Bronchial epithelial cell (primary cell): ENCODE measurements at places on chromosomes 5 and 9. TPM values are rescaled to one million over a fixed set of nuclear protein-coding genes. Genes with fewer than 3 reads are reported as not detected.
A peak's percentile ranks its signal among the peaks of the same experiment; 100 is the strongest.

Gene SPATA31D4
- total RNA-seq: not detected in 2 replicates

Gene MZB1
- 0.13 TPM in 1 of 2 replicates, not detected in the other for total RNA-seq

Gene MCTP1
- total RNA-seq: 17.9 and 26.0 TPM in 2 replicates

Gene EQTN
- total RNA-seq: not detected in 2 replicates

Gene CNTLN
- total RNA-seq: 0.79 and 1.7 TPM in 2 replicates

Gene PCDHB9
- under 0.01 TPM in 1 of 2 replicates, not detected in the other for total RNA-seq

Gene LRRC26
- total RNA-seq: 0.26 and 2.0 TPM in 2 replicates

Gene C5orf15
- 20.8 and 27.0 TPM in 2 replicates for total RNA-seq

Gene WNK2
- total RNA-seq: under 0.01 and 0.64 TPM in 2 replicates

DNA sequence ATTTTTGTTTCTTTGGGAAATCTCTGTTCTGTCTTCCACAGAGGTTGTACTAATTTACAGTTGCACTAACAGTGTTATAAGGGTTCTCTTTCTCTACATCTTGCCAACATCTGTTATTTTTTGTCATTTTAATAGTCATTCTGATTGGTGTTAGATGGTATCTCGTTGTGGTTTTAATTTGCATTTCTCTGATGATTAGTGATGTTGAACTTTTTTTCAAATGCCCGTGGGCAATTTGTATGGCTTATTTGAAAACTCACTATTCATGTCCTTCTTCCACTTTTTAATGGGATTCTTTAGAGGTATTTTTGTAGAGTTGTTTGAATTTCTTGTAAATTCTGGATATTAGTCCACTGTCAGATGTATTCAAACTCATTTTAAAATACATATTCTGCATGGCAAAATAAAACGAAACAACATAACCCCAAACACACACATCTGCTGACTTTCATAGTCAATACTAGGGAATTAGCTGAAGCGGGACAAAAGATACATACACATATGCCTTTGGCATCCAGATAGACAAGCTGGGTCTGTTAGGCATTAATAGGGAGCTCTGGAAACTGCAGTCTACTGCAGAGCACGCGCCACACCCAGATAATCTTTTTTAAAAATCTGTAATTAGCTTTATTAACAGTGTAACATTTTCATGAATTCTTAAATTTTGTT is 5.8 kb upstream of the SPATA31C2 start:
- no peak for DNase-seq

DNA sequence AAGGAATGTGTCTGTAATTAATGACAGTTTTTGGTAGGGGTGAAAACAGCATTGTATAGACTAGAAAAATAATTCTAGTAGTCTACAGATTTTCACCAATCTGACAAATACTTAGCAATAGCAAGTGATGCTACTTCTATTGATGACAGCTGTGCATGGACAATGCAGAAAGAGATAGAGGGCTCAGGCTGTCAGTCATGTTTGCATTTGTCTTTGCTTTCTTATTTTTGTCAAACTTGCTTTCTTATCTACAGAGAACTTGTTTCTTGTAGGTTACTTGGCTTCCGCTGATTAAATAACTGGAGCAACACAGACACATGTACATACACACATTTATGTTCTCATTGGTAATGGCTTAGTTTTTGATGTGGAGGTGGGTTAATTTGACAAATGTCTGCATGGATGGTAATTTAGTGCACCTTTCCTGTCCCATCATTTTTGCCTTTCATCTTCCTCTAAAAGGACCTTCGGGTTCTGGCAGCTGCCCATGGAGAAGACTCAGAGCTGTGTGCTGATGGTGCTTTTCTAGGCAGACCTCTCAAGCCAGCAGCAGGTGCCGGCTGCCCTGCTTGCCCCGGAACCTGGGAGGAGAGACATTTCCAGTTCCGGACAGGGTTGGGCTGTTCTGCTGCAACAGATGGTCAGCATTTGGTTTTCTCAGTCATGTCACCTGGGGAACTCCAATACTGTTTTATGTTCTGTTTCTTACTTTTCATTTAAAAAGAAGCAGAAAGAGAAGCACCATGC is 28.8 kb downstream of the CAMK4 start:
- no peak for DNase-seq

- DNase-seq: no peak
Measured at GRCh38 chr9:114372921-114373448, 14.8 kb downstream of the AKNA start.

DNA sequence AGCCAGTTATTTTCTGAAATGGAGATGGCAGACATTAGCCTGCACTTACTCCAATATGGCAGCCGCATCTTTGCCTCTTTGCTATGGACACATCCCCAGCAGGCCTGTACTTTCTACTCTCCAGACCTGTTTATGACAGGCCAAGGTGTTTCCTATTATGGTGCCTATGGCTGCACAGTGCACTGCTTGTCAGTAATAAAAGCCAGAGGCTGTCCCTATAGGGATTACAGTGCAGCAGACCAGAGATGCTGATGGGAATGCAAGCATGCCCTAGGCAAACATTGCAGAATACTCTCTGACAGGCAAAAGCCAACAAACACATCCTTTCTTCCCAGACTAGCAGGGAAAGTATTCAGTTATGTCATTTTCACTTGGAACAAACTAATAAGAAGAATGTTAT is 442.9 kb downstream of the RAB3C start:
- DNase-seq: no peak

DNA sequence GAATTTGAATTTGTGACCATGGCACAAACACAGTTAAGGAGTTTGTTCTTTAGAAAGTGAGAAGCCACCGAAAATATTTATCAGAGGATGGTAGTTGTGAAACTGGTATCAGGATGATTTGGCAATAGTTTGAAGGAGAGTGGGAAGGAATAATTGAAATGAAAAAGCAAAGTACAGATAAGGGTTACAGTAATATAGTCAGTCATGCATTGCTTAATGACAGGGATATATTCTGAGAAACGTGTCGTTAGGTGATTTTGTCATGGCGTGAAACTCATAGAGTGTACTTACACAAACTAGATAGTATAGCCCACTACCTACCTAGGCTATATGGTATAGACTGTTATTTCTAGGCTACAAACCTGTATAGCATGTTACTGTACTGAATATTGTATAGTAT is 84.2 kb downstream of the GPBP1 start:
- no peak for DNase-seq

- DNase-seq: peak; percentile 50
Measured at GRCh38 chr5:41843456-41844370, 26.5 kb downstream of the OXCT1 start.

GRCh38 chr5:175246242-175246888 is 197.6 kb downstream of the DRD1 start:
- DNase-seq: peak; percentile 94

- DNase-seq: peak; percentile 70
Measured at GRCh38 chr9:91770229-91770628, 179.8 kb downstream of the ROR2 start.

DNA sequence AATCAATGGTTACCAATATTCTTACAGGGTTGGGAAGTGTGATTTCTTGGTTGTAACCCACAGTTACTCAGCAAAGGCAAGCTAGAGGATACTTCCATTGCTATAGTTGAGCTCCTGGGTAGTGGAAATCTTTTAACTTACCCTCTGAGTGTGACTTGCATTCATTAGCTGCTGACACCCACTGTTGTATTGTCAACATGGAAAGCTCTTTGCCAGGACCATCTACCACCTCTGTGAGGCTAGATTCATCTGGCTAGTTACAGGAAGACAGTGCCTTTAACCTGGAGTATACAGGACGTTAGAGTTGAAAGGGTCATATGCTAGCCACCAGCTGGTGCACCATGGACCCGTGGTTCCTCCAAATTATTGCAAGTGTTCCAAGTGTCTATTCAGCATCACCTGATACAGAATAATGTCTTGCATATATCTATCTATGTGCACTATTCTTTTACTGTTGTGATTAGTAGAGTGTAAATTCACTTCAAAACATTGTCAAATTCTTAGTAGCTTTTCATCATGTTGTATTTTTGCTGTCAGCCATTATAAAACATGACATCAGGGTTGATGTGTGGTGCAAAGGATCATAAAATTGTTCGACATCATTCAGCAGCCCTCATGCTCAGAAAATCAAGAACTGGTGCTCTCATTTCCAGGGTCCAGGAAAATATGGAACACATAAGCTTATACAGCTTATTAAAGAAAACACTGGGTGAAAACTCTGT is 239.0 kb downstream of the PJA2 start:
- DNase-seq: no peak

DNA sequence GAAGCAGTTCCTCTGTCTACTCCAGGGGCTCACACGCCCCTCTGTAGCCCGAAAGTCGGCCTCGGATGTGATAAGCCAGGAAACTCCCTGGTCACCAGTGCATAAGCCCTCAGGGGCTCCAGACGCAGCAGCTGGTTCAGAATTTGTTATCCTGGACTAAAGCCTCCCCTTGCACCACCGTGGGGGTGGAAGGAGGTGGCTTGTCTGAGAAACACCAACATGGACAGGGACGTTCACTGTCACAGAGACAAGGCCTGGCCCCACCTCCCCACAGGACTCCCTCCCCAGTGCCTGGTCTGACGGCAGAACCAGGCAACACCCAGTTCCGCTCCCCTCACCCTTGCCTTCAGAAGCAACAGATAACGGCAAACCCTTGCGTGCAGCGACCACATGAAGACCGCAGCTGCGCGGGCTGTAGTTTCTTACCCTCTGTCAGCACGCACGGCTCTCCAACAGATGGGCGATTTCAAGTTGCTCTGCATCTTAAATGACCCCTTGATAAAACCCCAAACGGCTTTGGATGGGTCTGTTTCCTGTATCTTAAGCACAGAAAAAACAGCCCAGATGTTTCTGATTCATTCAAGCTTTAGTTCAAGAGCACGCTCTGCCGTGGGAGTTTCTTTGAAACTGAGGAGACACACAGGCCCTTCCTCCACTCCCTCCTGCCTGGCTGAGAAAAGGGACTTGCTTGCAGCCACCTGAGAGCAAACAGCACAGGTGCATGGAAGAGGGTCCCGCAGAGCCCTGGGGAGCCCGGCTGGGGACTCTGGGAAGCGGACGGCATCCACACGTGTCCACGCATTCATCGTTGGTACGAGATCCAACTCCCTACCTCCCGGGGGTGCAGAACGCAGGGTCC is 44.7 kb upstream of the NKD2 start:
- no peak for DNase-seq

GRCh38 chr5:35404701-35405100 is 174.4 kb upstream of the PRLR start:
- no peak for DNase-seq

DNA sequence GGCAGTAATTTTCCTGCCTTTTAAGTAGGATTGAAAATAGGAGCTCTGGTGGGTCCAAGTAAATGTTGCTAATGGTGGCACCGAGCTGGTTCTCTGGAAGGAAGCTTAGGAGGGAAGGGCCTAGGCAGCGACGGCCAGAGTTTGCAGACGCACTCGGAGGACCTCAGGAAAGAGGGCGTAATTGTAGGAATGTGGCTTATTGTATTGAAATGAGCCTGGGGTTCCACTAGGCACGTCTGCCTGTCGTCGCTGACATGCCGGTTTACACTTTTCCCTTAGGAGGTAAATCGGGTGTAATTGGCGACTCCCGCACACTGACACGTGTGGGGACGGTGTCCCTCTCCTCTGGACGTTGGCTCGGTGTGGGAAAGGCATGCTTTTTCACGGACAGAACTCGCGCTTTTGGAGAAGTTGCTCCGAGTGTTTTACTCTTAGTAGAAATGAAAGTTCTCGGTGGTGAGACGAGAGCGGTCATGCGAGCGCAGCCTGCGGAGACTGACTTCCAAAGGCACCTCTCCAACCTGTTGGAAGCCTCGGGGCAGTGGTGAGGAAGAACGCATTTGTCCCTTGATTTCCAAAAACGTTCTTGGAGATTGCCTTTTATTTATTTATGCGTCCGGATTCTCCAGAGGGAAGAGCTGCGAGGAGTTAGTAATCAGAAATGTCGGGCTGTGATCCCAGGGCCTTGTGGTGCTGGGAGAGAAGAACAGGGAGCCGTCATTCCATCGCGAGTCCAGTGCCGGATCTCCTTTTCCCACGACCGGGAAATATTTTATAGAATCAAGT is 1.3 kb downstream of the NR4A3 start:
- DNase-seq: no peak

DNA sequence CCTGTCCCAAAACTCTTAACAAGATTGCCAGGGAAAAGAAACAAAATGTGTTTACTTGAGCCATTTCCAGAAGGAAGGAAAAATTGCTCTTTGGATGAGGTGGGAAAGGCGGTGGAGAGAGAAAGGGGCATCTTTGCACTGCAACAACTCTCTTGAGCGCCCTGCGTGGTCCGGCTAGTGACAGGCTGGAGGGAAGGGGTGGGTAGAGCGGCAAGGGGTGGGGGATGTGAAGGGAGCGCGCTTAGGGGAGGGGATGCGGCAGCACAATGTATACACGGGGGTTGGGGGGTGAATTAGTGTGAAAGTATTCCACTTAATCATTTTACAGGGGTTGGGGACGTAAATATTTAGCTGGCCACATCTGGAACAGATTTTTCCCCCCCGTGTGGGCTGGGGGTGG is 1.3 kb downstream of the FGF10 start:
- DNase-seq: no peak

DNA sequence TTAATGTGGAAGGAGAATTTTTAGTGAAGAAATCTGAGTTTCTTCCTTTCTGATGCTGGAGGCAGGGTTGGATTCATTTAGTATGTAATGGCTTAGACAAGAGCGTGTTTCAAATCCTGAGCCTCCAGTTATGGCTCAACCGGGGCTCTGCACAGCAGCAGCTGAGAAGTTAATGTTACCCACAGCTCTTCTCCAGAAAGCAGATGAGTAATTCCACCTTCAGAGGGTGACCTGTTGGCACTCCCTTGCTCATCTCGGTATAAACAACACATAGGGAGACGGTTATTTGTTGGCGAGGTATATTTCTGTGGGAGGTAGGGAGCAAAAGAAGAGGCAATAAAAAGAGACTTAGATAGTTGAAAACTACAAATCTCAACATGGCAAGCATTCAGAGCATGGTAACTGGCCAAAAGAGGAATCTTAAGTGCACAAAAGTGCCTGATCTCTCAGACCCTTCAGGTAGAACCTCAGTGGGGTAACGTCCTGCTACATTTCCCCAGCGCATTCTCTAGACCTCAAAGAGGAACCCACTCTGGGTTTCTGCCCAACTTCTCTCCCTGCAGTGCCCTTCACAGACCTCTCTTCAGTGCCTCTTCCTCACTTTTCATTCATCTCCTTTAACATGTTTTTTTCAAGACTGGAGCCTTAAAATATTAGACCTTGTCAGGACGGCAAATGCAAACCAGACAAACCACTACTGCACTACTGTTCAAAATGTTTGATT is 417.5 kb upstream of the ADAMTSL1 start:
- no peak for DNase-seq

DNA sequence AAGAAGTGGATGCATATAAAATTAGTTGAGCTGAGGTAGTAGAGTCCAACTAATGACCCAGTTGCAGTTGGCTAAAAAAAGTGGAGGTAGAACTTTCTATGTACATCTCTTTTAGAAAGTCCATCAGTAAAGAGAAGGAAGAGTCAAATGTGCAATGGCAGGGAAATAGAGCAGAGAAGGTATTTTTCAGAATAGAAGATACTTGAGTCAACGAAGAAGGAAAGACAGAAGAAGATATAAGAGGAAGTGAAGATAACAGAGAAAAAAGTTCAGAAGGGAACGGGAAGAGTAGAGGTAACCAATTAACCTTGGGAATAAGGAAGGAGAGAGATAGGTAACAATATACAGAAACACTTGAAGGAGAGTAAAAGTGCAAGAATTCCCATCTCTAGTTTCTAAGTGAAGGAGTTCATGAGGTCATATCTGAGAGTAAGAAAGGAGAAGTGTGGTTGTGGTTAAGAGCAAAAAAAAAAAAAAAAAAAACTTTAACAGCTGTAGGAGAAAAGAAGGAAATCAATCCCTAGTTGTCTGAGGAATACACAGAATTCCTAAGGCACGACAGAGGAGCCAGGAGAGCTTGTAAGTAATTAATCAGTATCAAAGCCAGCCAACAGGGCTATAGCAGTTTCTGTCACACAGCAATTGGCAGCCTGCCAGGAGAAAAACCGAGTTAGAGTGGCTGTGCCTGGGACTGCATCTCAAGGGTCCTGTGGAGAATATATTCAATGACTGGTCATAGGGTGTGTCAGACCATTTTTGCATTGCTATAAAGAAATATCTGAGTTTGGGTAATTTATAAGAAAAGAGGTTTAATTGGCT is 61.0 kb downstream of the ARL15 start:
- no peak for DNase-seq
